ENCODE measurements at places on chromosomes 3 and 15.
A peak's percentile ranks its signal among the peaks of the same experiment; 100 is the strongest.

DNA sequence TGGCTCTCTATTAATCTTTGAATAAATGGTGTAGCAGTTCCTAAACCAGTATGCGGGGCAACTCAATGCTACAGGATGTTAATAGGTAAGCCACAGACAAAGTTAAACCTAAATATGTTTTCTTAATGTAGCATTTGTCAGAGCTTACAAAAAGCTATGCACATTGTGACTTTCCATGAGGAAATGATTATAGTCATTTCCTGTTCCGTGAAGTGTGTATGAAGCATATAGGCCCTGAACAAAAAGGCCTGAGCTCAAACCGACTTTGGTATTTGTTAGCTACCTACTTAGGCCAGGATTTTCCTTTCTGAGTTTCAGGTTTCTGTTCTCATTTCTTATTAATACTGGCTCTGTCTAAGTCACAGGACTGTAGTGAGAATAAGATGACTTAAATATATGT lies 14.2 kb downstream of the ZNF80 start:
- DNase-seq = no peak

DNA sequence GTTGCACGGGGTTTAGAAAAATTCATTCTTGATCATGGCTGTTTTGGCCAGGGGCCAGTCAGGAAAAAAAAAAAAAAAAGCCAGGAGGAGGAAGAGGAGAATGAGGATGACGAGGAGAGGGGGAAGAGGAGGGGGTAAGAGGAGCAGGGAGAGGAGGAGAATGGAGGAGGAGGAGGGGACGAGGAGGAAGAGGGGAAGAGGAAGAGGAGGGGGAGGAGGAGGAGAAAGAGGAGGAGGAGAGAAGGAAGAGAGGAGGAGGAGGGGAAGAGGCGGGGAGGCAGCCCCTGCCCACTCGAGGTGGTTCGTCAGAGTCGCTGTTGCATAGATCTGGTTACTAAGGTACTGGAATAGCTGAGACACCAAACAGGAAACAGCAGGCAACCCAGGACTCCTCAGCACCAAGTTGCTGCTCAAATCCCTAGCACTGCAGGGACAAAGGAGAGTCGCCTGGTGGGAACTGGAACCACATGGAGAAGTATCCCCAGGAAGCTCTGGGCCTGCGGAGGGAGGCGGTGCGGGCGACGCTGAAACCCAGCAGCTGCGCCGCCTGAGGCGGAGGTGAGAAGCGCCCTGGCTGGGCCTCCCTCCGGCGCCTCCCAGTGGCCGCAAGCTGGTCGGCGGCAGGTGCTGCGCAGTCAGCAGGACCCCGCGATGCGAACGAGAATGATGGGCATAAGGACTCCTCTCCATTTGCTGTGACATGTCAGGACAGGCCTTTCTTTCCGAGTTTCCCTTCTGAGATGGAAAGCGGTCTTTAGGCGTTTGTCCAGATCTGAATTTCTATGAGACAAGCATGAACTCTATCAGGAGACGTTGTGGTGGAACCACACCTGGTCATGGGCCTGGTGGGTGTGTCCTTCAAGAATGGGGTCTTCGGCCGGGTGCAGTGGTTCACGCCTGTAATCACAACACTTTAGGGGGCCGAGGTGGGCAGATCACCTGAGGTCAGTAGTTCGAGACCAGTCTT lies 17.5 kb downstream of the FAM240A start:
- DNase-seq = peak; percentile 79

DNA sequence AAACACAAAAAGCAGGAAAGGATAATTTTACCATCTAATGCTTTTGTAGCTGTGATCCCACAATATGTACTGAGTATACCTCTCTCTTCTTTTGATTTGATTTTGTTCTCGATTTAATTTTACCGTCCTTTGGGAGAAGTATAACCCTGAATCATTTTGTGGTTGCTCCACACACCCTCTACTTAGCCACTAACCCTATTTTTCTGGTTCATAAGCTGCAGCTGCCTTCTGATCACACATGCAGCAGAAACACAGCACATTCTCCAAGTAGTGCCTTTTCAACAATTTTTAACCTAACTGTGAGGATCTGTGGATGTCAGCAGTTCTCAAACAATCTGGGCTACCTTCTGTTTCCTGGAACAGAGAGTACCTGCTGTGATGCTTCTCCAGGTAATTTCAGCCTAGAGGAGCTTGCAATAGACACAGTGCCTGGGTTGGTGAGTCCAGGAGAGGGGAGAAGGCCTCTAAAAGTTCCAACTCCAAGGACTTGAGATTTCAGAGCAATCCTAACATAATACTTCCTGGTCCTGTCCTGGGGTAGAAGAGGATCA lies 40.3 kb downstream of the HGD start:
- DNase-seq = no peak

- no peak for DNase-seq
Measured at GRCh38 chr3:39327053-39327745, 2.3 kb upstream of the CCR8 start.

DNA sequence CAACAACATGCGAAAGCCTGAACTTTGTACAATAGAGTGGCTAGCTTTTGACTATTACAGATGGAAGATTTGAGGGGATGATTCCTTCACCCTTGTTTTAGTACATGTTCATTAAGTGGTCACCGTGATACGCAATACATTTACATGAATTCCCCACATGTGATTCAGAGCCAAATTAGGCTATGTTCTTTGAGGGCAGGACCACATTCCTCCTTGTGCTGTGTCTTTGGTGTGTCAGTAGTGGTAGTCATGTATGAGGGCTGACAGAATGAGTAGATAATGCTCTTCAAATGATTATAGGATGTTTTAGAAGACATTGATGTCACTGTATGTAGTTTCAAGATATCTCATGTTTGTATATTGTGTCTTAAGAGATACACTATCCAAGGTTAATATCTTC lies 12.1 kb downstream of the PTPRG start:
- DNase-seq = no peak

DNA sequence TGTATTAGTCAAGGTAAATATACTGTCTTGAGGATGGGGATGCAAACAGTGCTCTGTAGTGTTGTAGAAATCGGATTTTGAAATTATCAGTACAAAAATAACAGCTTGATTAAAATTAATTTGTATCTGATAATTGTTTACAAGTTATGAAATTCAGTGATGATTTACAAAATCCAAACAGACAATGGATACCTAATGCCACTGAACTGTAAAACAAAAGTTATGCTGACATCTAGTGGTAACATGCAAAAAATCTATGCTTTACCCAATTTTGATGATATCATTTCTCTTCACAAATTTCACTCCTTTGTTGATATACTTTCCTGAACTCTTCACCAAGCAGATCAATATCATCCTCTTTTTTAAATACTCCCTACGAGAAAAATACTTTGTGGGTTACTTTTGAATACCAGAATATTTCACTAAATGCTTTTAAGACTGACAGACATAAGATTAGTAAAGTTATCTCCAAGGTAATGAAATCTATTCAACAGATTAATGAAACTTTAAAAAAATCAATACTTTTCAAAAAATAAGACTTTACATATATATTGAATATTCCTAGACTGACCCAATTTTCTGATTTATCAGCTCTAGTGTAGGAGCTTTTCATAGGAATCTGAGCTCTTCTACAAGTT lies 36.0 kb downstream of the MNS1 start:
- DNase-seq = no peak

DNA sequence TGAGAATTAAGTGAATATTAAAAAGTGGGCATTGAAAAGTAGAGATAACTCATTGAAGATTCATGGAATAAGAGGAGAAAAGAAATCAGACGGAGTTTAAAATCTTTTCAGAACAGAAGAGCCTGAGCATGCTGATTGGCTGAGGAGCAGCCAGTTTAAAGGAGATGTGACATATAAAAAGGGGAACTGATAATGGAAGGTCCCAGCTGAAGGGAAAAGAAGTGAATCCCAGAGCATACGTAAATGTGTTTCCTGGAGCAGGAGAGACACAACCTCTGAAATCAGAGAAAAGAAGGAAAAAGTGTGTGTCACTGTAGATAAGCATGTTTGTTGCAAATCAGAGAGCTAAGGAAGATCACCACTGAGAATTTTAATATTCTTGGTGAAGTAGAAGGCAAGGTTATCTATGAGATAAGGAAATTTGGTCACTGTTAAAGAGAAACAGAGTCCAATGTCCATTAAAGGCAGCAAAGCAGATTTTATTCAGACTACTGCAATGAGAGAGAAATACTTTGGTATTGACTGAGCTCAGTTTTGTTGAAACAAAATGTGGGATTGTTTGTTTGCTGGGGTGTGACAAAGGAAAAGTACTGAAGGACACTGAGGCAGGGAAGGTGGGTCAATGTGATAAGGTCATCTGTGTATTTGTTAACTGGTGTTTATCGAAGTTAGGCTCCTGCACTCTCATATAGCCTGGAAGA lies 84.6 kb upstream of the WDR72 start:
- DNase-seq = no peak

GRCh38 chr15:78397382-78397781 lies 40.6 kb upstream of the IREB2 start:
- DNase-seq = no peak

GRCh38 chr15:32675466-32675865 lies 34.0 kb downstream of the SCG5 start:
- no peak for DNase-seq
